ENCODE measurements at places on chromosomes 16 and 17. TPM values are rescaled to one million over a fixed set of nuclear protein-coding genes. Genes with fewer than 3 reads are reported as not detected.

CES3 gene
- 2.7 TPM for total RNA-seq

MSLN gene
- total RNA-seq = 0.50 TPM

GRCh38 chr16:48047720-48048119, 108.1 kb downstream of the ABCC12 start:
- DNase-seq = no peak

GRCh38 chr16:89011909-89012621, 35.1 kb upstream of the CBFA2T3 start:
- no peak for DNase-seq

- no peak for DNase-seq
These were observed 38.7 kb upstream of the MRPS23 start for GRCh38 chr17:57888311-57889216.

DNA sequence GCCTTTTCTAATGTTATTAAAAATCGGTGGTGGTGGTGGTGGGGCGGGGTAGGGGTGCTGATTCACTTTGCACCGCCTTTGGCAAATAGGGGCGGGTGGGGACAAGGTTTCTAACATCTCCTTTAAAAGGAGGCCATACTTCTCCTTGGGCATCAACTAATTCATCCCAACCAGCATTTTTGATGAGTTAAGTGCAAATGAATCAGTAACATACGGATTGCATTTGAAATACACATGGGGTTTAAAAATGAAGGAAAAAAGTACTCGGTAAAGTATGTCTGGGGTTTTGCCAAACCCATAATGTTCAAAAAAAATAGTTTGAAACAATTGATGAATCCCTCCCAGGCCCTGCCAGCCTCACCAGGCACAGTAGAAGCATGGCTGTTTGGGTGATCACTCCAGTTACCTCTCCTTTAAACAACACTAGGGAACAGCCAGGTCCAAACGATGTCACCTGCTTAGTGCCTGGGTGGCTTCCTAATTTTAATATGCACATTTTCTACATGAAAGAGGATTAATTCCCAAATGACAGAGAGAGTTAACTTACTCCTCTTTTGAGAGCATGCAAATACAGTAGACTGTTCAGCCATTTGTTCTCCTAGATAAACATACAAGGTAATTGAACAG, 107.2 kb downstream of the ANKFN1 start:
- no peak for DNase-seq

- no peak for DNase-seq
These were observed 68.1 kb downstream of the NDEL1 start for GRCh38 chr17:8503807-8504206.

DNA sequence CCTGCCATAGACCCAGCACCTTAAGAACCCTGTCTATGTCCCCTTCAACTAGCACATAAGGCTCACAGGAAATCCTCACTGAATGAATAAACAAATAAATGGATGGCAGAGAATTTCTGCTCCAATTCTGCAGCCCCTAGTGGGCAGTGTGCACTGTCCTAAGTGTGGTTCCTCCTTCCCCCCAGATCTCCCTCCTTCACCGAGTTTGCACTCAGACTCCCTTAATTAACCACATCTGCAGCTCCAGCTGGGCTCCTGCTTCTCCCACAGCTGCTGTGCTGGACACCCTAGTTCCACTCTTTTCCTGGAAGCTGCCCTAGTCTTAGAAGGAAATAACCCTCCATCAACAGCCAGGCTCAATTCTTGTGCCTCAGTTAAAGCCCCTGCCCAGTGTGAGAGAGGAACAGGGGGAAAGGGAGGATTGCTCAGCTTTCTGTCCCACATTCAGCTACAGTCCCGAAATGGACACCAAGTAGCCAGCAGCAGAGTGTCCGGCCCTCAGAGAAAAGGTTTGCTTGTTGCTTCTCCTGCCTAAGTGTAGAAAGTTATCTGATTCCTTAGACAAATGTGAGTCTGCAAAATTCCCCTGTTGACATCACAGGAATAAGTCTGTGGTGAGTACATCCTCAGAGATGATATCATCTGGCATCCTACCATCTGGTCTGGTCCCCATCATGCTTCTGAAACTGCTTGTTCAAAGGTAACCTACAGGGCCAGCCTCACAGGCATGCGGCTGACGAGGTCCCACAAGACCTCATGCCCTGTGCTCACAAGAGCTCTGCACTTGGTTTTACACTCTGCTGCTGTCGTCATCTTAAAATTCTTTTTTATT, 12.3 kb downstream of the LRRC3C start:
- no peak for DNase-seq
